Left renal pelvis (tissue), 4 donors: ENCODE measurements at places on chromosomes 12 and 14. TPM values are rescaled to one million over a fixed set of nuclear protein-coding genes. Genes with fewer than 3 reads are reported as not detected.

- DNase-seq, result no peak
Observed at GRCh38 chr12:52436000-52436827, 2.0 kb upstream of the KRT75 start.

DNA sequence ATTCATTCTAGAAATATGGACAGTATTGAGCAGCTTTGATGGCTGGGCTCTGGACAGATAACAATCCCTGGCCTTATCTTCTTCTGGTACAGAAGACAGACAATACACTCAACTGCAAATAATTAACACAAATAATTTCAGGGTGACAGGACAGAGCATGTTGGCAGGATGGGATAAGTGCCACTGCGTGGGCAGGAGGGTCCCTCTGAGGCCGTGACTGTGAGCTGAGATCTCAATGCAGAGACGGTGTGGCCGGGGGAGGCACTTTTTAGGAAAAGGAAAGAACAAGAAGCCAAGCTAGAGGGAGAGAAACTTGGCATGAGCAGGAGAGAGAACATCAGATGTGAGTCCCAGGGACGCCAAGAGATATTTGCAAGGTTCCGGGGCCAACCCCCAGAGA lies 8.1 kb downstream of the SYNE3 start:
- DNase-seq, result no peak

TAS2R30 gene
- 0.29 TPM for polyA plus RNA-seq

GRCh38 chr12:18581232-18581962 lies 156.4 kb downstream of the PLCZ1 start:
- DNase-seq, result no peak

LRRK2 gene
- polyA plus RNA-seq, result 21.8 TPM

CKAP4 gene
- 199 TPM for polyA plus RNA-seq

DNA sequence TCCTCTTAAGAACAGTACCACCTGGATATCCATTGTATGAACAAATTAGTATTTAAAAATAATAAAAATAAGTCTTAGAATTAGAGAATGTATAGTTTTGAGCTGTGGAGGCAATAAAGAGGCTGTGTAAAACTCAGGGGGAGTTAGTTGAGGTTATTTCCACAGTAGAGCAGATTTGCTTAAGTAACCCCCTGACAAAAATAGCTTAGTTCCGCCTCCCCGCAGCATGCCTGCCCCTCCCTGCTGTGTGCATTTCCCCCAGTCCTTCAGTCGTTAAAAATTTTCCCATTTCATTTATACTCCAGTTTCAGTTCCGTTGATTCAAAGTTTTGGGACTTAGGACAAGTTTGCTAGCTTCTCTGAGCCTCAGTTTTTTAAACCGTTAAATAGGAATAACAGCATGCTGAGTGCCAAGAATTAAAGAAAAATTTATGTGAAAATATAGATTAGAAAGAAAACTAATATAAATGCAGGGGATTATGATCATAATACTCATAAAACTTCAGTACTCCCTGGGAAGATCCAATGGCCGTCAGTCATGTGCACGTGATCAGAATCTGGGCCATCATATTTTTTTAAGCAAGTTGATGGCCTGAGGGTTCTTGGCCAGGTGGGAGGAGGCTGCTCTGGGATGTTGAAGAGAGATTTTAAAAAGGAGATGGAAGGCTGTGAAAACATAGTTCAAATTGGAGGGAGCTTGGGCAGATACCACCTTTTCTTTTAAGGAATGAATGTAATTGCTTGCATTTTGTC lies 14.5 kb upstream of the SLC38A2 start:
- no peak for DNase-seq

DNA sequence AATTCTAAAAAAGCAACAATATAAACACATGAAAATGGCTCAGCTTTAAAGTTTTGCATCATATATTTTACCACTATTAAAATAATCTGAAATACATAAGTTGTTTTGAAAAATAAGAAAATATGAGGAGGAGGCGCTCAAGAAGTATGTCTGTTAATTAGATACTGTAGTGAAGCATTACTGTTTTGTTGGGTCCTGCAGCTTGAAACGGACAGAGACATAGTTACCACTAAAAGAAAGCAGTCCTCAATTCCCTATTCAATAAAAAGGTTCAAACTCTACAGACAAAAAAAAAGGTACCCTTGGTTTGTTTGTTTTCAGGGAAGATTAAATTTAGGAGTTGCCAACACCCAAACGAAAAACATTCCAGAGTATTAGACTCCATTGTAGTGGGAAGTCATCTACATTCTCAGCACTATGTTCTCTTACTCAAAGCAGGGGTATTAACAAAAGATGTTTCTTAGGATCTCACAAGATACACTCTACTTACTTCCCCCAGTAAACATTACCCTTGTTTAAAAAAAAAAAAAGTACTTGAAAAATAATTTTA lies 3.0 kb downstream of the PAWR start:
- no peak for DNase-seq

JAG2 gene
- 5.4 TPM for polyA plus RNA-seq
